ENCODE measurements at places on chromosomes 13 and 19. TPM values are rescaled to one million over a fixed set of nuclear protein-coding genes. Genes with fewer than 3 reads are reported as not detected.

Gene CKM
- total RNA-seq = not detected

Gene C5AR2
- 0.13 TPM for total RNA-seq

Gene ADPRHL1
- total RNA-seq = 0.69 TPM

Gene SIAH3
- total RNA-seq = 0.06 TPM

Gene CAPN12
- total RNA-seq = 75.3 TPM

Gene DYRK1B
- 17.6 TPM for total RNA-seq

Gene ZFR2
- total RNA-seq = 0.28 TPM

Gene GPR180
- 6.7 TPM for total RNA-seq

Gene PRODH2
- not detected for total RNA-seq

Gene GIPR
- 32.3 TPM for total RNA-seq

Gene LYL1
- 1.6 TPM for total RNA-seq

Gene ACP7
- not detected for total RNA-seq

Gene GFY
- total RNA-seq = not detected

Gene CSNK1G2
- total RNA-seq = 50.7 TPM

Gene PBX4
- 101 TPM for total RNA-seq

Gene FPR1
- not detected for total RNA-seq

Gene SYNGR4
- total RNA-seq = not detected

Data from activated T-helper 17 cell treated with anti-CD3 and anti-CD28 coated beads, Interleukin-2, amount 50 U/mL, for 72 hours (primary cell).